ENCODE measurements at places on chromosomes 13 and 19.

- DNase-seq = no peak
Measured at GRCh38 chr13:92313382-92313781, 913.2 kb upstream of the GPC6 start.

- no peak for DNase-seq
Measured at GRCh38 chr13:74103970-74104555, 30.1 kb downstream of the KLF12 start.

- DNase-seq = peak; percentile 73
Measured at GRCh38 chr19:6459262-6460098, at the start of gene SLC25A23. TSS of gene SLC25A23 (minus strand) at chr19:6459792. CDS start at chr19:6459628, 164 bp downstream.

DNA sequence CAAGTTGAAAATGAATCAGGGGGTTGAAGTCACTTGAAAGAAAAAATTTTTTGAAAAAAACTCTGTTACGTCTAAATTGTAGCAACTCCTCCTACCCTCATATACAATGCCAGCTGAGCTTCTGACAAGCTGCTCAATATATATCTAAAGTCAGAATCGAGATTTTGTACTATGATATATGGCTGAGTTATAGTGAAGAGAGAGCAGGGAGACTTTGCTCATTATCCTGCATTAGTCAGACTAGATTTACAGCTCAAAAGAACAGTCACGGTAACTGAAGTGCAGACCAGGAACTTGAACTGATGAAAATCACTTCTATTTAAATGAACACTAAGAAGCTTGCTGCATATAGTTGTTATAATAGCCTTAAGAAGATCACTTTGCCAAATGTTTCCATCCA, 153.1 kb downstream of the LACC1 start:
- no peak for DNase-seq

- DNase-seq = peak; percentile 47
Measured at GRCh38 chr19:40341601-40342482, 6.4 kb downstream of the C19orf47 start.

- DNase-seq = no peak
Measured at GRCh38 chr19:56663931-56664500, 7.5 kb downstream of the ZNF835 start.

DNA sequence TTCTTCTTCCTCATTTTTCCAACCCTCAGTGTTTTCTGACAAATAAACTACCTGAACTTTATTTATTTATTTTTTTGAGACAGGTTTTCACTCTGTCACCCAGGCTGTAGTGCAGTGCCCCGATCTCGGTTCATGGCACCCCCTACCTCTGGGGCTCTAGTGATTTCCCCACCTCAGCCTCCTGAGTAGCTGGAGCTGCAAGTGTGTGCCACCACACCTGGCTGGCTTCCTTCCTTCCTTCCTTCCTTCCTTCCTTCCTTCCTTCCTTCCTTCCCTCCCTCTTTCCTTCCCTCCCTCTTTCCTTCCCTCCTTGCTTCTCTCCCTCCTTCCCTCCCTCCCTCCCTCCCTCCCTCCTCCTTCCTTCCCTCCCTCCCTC, 32.3 kb downstream of the KCTD4 start:
- DNase-seq = no peak

- no peak for DNase-seq
Measured at GRCh38 chr13:40151673-40152072, 496.2 kb downstream of the COG6 start.

DNA sequence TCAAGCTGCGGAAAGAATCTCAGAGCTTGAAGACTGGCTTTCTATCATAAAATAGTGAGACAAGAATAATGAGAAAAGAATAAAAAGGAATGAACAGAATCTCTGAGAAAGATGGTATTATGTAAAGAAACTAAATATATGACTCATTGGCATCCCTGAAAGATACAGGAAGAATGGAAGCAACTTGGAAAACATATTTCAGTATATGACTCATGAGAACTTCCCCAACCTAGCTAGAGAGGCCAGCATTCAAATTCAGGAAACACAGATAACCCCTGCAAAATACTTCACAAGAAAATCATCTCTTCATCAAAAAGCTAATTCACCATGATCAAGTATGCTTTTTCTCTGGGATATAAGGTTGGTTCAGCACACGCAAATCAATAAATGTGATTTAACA, 2318.0 kb downstream of the PCDH9 start:
- no peak for DNase-seq
